Smooth muscle cell of trachea (primary cell): ENCODE measurements at places on chromosomes 11 and 22. TPM values are rescaled to one million over a fixed set of nuclear protein-coding genes. Genes with fewer than 3 reads are reported as not detected.

KIRREL3 gene
- 1.6 and 5.1 TPM in 2 replicates for total RNA-seq

ALDH3B2 gene
- total RNA-seq = 0.15 TPM in 1 of 2 replicates, not detected in the other

NEFH gene
- total RNA-seq = 0.33 and 0.44 TPM in 2 replicates

OR2AG2 gene
- total RNA-seq = 0.15 and 0.33 TPM in 2 replicates

TESMIN gene
- 0.33 and 0.87 TPM in 2 replicates for total RNA-seq

GAB4 gene
- not detected in 2 replicates for total RNA-seq

RFPL3 gene
- not detected in 2 replicates for total RNA-seq

TSPO gene
- 288 and 318 TPM in 2 replicates for total RNA-seq

SLC39A13 gene
- total RNA-seq = 84.9 and 147 TPM in 2 replicates

MAJIN gene
- total RNA-seq = not detected in 2 replicates

NRXN2 gene
- 9.6 and 18.2 TPM in 2 replicates for total RNA-seq

SLC25A18 gene
- not detected in 2 replicates for total RNA-seq

XKR3 gene
- total RNA-seq = under 0.01 and 0.15 TPM in 2 replicates

CARD10 gene
- 2.0 and 4.1 TPM in 2 replicates for total RNA-seq

CSNK2A3 gene
- total RNA-seq = 2.2 and 2.6 TPM in 2 replicates

PPME1 gene
- 20.4 and 32.9 TPM in 2 replicates for total RNA-seq

MS4A3 gene
- not detected in 2 replicates for total RNA-seq
